Vagina (tissue), 2 donors: ENCODE measurements at places on chromosomes 12 and 14. TPM values are rescaled to one million over a fixed set of nuclear protein-coding genes. Genes with fewer than 3 reads are reported as not detected.

RBM25 gene
- total RNA-seq, result 58.2 TPM

LMNTD1 gene
- not detected for total RNA-seq

RNASE3 gene
- not detected for total RNA-seq

DNA sequence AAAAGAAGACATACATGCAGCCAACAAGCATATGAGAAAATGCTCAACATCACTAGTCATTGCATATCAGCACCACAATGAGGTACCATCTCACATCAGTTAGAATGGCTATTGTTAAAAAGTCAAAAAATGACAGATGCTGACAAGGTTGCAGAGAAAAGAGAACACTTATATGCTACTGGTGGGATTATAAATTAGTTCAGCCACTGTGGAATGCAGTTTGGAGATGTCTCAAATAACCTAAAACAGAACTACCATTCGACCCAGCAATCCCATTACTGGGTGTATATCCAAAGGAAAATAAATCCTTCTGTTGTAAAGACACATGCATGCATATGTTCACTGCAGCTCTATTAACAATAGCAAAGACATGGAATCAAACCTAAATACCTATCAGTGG, 238.4 kb downstream of the KCNC2 start:
- H3K4me3 ChIP-seq, result no peak overlapping the region
- no peak overlapping the region for H3K27ac ChIP-seq
- H3K36me3 ChIP-seq, result no peaks in the 10 kb centered on the region
- H3K27me3 ChIP-seq, result no peaks in the 10 kb centered on the region
- no peak for DNase-seq
- H3K4me1 ChIP-seq, result no peaks in the 10 kb centered on the region

OR6C75 gene
- total RNA-seq, result not detected

PZP gene
- total RNA-seq, result not detected

DNA sequence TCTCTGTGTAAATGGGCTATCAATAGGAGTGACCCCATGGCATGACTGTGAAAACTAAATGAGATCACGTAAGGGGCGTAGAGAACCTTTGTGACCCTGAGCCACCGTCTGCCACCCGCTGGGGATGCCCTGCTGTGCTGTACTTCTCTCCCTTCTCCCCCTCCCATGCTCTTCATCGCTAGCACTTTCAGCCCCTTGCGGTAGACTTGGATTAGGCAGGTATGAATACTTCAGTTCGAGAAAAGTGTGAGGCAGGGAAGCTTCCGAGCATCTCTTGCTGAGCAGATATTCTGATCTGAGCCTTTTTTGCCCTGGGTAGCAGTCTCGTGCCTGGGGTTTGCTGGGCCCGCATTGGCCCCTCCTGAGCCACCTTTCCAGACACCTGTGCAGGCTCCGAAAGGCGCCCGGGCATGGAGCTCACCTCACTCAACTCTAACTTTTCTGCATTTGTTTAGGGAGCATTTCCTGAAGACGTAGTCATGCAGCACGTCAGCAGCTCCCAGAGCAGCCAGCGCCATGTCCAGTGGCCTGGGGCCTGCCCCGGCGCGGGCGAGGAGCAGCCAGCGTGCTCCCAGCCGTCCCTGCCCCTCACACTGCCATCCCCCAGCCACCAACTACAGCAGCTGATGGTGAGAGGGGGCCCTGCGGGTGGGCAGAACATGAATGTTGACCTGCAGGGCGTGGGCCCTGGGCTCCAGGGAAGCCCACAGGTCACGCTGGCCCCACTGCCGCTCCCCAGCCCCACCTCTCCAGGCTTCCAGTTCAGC, 40.4 kb downstream of the DDX51 start:
- no peaks in the 10 kb centered on the region for H3K36me3 ChIP-seq
- no peak overlapping the region for H3K4me3 ChIP-seq
- no peak overlapping the region for H3K27ac ChIP-seq

NTS gene
- 2.5 TPM for total RNA-seq

SERPINA3 gene
- total RNA-seq, result 328 TPM

ZNF891 gene
- 3.4 TPM for total RNA-seq

- H3K27ac ChIP-seq, result no peak overlapping the region
- no peaks in the 10 kb centered on the region for H3K27me3 ChIP-seq
- DNase-seq, result no peak
- H3K4me1 ChIP-seq, result no peaks in the 10 kb centered on the region
- no peaks in the 10 kb centered on the region for H3K36me3 ChIP-seq
These were observed 19.2 kb upstream of the PPP1R12A start for GRCh38 chr12:79954037-79954610.

PLD4 gene
- total RNA-seq, result not detected

DNA sequence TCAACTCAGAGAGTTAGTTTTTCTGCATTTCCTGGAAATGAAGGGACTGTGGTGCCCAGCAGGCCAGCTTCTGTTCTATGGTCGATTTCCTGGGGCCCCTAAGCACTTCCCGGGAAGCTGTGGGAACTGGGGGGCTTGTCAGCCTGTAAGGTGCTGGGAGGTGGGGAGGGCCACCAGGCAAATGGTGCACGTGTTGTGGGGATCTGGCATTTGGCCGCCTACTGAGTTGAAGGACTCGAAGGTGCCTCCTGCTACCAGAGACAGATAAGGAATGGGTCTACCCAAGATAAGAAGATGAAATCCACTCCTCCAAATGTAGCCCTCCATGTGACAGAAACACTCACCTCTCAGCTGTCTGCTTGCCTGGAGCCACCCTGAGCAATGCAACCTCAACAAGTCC, 341.7 kb downstream of the DPF3 start:
- H3K4me1 ChIP-seq, result no peaks in the 10 kb centered on the region
- no peak overlapping the region for H3K4me3 ChIP-seq
- H3K27me3 ChIP-seq, result no peaks in the 10 kb centered on the region
- H3K36me3 ChIP-seq, result no peaks in the 10 kb centered on the region

GRCh38 chr14:106343626-106344025, 817.2 kb downstream of the TMEM121 start:
- H3K27me3 ChIP-seq, result no peaks in the 10 kb centered on the region
- H3K36me3 ChIP-seq, result no peaks in the 10 kb centered on the region
- DNase-seq, result no peak
- no peaks in the 10 kb centered on the region for H3K4me1 ChIP-seq

DNA sequence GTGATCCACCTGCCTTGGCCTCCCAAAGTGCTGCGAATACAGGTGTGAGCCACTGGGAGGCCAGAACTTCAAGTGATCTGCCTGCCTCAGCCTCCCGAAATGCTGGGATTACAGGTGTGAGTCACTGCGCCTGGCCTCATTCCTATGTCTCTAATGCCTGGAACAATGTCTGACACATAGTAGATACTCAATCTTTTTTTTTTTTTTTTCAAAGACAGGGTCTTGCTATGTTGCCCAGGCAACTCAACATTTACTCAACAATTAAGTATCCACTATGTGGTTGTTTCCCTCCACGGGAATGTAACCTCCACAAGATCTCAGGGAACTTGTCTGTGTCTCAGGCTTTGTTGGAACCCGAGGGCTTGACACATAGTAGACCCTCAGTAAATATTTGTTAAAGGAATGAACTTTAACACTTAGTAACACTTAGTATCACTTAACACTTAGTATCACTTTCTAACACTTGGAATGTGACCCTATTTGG, 3.0 kb upstream of the TMEM120B start:
- DNase-seq, result no peak
- no peaks in the 10 kb centered on the region for H3K36me3 ChIP-seq
- H3K4me1 ChIP-seq, result peaks cover 27% of the 10 kb centered on the region

DNA sequence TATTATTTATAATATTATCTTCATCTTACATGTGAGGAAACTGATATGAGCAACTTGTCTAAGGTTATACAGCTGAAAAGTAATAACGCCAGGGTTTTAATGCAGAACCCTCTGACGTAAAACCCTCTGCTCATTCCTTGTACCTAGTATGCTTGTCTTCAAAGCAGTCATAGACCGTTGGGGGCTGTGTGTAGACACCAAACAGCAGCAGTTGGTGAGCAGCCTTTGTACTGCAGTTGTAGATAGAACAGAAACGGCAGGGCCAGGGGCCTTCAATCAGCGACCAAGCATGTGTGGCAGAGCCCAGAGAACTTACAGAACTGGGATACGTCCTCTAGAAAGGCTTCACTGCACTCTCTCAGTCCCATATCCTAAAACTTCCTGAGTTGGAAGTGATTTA, 28.1 kb downstream of the EVL start:
- H3K4me3 ChIP-seq, result no peak overlapping the region
- no peak overlapping the region for H3K27ac ChIP-seq
- H3K27me3 ChIP-seq, result no peaks in the 10 kb centered on the region
